ENCODE measurements at places on chromosomes 13 and 19. TPM values are rescaled to one million over a fixed set of nuclear protein-coding genes. Genes with fewer than 3 reads are reported as not detected.

- DNase-seq, result no peak
These were observed 989 bp downstream of the ZNF766 start for GRCh38 chr19:52270266-52270885.

- no peak for DNase-seq
These were observed 166.8 kb downstream of the MAB21L1 start for GRCh38 chr13:35309706-35310105.

DNA sequence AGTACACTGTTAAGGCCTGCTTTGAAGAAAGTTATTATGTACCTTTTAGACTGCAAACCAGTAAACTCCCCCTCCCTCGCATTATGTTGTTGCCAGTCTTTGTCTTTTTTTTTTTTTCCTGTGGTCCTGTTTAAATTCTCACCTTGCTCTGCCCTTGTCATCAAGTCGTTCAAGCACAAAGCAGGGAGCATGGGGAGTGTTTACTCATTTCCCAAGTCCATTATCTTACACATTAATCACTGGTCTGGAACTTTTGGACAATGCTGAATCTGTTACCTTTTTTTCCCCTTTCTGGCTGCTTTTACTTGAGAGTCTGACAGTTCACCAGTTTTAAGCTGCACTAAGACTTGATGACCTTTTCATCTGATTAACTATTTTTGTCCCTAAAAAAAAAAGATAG lies 108.2 kb downstream of the DACH1 start:
- no peak for DNase-seq

DNA sequence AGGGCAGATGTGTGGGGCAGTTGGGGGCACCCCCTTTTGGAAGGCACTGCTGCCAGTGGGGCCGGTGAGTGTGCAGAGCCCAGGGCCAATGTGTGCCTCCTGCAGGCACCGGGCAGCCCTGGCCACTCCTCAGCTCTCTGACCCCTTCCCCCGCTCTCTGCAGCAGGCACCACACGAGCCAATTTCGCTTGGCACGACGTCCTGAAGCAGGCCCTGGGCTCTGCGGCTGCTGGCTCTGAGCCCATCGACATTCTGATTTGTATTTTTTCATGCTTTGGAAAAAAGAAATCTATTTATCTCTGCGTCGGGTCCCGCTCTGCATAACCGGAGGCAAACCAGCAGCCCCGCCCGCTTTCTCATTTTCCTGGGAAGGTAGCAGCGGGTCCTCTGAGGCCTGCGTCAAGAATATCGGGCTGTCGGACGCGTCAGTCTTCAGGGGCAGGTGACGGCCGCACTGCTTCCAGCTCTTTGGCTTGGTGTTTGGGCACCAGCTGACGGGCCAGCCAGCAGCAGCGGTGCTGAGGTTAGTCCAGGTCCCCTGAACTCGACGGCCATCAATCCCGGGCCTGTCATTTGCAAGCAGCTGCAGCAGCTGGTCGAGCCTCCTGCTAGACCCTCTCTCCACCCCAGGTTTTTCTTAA lies 134.3 kb downstream of the KDM4B start:
- no peak for DNase-seq

- no peak for DNase-seq
These were observed 14.8 kb downstream of the FSD1 start for GRCh38 chr19:4319067-4319718.

- no peak for DNase-seq
These were observed 8.1 kb downstream of the VSTM2B start for GRCh38 chr19:29533578-29534544.

DNA sequence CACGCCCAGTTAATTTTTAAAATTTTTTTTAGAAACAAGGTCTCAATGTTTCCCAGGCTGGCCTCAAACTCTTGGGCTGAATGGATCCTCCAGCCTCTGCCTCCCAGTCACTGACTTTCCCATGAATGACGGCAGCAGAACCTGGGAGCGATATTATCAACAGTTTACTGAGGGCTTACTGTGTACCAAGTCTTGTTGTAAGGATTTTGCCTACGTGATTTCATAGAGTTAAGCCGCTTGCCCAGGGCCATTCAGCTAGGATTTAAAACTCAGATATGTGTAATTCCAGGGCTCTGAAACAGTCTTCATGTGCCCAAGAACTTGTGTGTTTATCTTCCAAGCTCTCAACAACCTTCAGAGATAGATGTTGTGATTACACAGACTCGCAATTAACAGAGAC lies 6.0 kb upstream of the KXD1 start:
- no peak for DNase-seq

GRCh38 chr19:42794765-42795164 lies 29.3 kb upstream of the PSG8 start:
- DNase-seq, result no peak

DNA sequence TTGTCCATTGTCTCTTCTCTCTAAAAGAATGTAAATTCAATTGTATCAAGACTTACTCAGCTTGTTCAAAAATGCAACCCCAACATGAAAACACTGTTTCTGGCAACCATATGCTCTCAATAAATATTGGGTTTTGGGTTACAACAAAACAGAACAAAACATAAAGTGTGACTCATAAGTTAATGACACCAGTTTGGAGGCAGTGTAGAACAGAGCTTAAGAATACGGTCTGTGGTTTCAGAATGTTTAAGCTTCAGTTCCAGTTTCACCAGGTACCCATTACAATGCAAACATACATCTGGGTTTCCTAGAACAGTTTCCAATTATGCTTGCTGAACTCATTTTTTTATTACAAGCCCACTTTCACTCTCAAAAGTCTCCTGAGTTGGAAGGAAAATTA lies 285.8 kb upstream of the PCDH9 start:
- DNase-seq, result no peak

GRCh38 chr13:97261254-97262005 lies 39.3 kb downstream of the MBNL2 start:
- DNase-seq, result no peak

- DNase-seq, result no peak
These were observed 124.0 kb downstream of the TDRD3 start for GRCh38 chr13:60520902-60521569.

- DNase-seq, result no peak
These were observed 23.5 kb downstream of the SLAIN1 start for GRCh38 chr13:77720988-77721387.

- DNase-seq, result no peak
These were observed 12.9 kb downstream of the ZSWIM9 start for GRCh38 chr19:48183356-48183755.

The TGFBR3L gene
- total RNA-seq, result 0.74 TPM

The ZNF66 gene
- 4.5 TPM for total RNA-seq

The ZC3H13 gene
- 52.2 TPM for total RNA-seq

The ZNF254 gene
- 7.0 TPM for total RNA-seq

The KLK2 gene
- total RNA-seq, result not detected

The SNRNP70 gene
- total RNA-seq, result 278 TPM

The CABP5 gene
- total RNA-seq, result not detected

The SCEL gene
- total RNA-seq, result not detected

The RNF113B gene
- not detected for total RNA-seq

The SHISA2 gene
- total RNA-seq, result 0.45 TPM

Measured in activated T-cell treated with anti-CD3 and anti-CD28 coated beads, Interleukin-2, amount 50 U/mL, for 4 hours (primary cell).